ENCODE measurements at places on chromosomes 1 and 21. TPM values are rescaled to one million over a fixed set of nuclear protein-coding genes. Genes with fewer than 3 reads are reported as not detected.
A peak's percentile ranks its signal among the peaks of the same experiment; 100 is the strongest.

Gene FCRL4
- not detected for total RNA-seq

Gene DFFA
- 48.3 TPM for total RNA-seq

Gene SERTAD4
- 4.2 TPM for total RNA-seq

Gene TAS1R1
- not detected for total RNA-seq

Gene ZNF683
- total RNA-seq: not detected

Gene HES3
- not detected for total RNA-seq

Gene PLA2G2D
- total RNA-seq: not detected

DNA sequence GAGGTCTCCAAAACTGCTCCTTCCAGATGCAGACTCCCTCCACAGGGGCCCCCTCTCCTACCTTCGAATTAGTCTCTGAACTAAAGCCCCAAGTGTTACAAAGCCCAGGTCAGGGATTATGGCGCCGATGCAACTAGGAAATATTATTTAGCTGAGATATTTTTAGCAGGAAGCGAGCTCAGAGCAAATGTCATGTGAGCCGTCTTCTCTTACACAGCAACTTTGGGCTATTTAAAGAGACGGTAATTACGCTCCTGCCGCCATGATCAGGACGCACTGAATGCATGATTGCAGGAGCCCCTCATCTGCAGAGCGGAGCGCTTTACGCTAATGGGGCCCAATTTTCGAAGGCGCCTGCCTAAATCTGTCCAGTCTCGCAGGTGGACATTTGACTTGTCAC is 55.3 kb upstream of the TARDBP start:
- no peak for DNase-seq

DNA sequence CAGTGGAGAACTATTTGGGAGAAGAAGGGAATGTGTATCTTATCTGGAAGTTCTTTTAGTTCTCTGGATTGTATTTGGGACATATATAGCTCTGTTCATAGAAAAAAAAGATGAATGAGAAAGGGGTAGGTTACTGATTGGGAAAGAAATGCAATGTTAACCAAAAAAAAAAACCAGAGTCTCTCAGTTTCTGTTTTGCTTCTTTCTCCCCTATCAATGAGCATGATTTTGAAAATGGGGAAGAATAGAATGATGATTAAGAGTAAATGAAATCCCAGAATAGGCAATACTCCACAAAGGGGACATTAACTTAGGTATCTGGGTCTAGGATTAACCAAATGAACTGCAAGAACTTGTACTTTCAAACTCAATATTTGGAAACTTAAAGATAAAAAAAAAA is 92.9 kb downstream of the RHOU start:
- DNase-seq: no peak

DNA sequence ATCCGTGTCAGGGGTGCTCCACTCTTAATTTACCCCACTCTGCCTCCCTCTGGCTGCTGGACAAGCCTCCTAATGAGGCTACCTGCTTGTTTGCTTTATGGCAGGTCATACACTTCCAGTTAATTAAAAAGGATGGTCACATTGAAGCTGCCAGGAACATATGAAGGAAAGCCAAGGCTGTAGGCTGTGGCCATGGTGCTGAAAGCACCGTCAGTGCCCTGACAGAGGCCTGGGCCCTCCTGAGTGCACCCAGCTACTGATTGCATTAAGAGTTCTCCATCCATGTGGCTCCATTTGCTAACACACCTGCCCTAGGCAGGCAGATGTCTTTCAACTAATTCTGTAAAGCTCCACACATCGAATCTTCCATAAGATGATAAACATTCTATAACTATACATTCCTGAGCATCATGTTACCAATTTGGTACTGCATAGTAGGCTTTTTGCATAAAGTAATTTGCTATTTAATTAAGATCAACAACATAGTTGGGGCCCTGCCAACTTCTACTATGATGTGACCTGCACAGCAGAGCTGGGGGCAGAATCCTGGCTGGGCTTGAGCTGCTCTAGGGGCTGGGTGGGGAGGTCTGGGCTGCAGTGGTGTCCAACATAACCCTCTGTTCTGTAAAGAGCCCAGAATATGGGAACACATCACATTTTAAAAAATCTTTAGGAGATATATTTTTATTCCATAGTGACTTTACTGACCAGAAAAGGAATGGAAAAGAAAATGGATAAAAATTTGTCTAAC is 224.8 kb downstream of the SIPA1L2 start:
- DNase-seq: no peak

DNA sequence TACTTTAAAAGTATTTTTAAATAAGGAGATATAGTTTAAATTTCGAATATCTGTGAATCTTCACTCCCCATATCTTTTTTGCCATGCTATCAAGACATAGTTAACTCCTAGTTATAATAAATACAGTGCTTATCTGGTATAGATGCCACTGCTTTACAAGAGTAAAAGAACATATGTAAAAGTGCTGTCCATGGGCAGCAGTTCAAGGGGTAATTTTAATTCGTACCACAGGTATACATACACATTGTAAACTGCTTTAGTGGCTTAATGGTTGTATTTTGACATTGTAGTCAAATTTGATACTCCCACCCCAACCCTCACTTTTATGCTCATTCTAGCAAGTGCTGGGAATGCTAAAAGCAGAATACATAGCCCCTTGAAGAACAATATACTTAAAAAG is 18.6 kb downstream of the POU2F1 start:
- DNase-seq: no peak

DNA sequence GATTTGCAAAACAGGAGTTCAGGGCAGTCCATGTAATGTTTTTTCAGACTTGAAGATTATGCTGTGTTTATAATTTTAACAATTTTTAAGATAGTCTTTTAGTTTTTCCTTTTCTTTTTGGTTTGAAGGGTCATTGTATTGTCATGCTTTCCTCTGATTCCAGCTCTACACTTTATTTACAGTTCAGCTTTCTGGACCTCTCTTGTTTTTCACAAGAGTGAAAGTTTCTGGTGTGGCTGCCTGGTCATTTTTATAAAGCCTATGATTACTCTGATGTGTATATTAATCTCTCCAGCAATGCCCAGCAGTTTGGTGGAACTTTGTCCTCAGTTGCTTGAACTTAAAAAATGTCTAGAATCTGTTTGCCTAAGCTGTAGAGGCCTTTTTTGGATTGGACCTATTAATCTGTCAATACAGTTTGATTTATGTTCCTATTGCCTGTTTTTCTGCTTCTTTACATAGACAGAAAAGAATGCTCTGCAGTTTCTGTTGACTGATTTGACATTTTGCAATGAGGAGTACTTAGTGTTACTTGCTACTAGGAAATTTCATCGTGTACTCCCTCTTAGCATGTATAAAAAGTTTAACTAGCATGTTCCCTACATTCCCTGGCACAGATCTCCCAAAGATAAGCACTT is 52.2 kb downstream of the XCL2 start:
- DNase-seq: no peak

DNA sequence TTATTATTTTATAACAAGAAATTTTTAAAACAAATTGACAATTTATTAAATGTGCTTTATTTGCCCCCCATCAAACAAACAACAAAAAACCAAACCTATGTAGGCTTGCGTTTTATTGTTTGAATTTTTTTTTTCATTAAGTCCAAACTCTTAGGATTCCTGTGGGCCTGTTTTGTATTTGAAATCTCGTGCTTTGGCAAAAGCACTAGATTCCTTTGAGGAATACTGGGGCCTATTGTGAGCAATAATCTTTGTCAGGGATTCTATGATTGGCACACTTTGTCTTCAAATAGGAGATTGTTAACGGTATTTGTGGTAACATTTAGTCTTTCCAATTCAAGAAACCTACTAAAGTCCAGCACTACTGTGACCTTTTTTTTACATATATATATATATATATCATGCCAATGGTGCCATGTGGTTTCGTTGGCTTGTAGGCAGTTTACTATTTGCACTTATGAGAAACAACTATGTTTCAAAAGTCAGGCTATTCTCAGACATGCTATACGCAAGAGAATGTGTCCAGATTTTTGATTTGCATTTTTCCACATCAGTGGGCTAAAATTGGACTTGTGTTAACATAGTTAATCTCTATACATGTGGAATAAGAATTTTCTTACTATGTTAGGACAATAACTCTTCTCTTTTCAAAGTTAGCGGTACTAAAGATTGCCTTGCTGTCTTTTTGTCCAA is 70.4 kb upstream of the GREM2 start:
- DNase-seq: no peak

DNA sequence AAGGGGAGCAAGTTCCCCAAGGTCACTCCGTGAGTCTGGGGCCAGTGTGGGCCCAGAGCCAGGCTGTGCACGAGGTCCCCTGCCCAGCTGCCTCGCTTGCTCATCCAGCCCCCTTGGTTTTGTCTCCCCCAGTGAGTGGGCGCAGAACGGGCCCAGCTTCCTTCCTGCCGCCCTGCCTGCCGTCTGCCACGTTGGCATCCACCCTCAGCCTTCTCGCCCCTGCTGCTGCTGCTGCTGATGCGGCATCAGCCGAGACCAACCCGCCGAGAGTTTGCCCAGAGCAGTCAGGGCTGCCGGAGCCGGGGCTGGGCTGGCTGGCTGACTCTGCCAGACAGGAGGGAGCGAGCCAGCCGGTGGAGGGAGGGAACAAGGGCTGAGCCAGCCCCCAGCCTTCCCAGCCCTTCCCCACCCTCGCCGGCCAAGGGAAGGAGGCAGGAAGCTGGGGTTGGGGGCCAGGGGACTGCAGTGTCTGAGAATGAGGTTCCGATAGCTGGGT is 31.4 kb upstream of the WASF2 start:
- no peak for DNase-seq

- DNase-seq: no peak
These were observed 65.1 kb upstream of the DUSP10 start for GRCh38 chr1:221806984-221807383.

GRCh38 chr1:103336408-103336807 is 189.1 kb upstream of the RNPC3 start:
- no peak for DNase-seq

- DNase-seq: no peak
These were observed 144.3 kb downstream of the DNM3 start for GRCh38 chr1:171985639-171986038.

GRCh38 chr1:55476445-55477015 is 261.4 kb upstream of the USP24 start:
- no peak for DNase-seq

DNA sequence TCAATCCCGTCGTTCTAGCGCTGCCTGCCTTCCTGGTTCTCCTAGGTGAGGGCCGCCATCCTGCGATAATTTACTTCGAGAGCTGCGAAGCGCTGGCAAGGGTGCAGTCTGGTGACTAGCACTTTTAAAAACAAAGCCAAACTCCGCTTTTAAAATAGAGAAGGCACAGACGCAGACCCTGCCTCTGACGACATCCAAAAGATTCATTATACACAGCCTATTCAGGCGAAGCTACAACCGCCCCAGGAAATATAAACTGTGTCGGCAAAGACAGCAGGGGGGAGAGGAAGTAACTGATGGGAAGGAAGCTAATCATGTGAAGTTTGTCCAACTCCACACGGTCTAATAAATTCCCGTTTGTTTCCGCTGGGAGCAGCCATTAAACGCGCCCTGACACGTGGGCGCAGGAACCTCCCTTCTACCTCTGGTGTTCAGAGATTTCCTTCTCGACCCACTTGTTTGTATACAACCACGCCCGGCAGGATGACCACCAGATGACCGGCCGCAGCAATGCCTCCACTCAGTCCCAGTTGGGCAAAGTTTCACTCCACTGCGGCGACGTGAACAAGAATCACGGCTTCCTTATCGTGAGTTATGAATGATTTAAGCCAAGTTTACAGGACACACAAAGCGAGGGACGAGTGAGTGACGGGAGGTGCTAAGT is 1.3 kb downstream of the GNG12 start:
- DNase-seq: peak; percentile 77

DNA sequence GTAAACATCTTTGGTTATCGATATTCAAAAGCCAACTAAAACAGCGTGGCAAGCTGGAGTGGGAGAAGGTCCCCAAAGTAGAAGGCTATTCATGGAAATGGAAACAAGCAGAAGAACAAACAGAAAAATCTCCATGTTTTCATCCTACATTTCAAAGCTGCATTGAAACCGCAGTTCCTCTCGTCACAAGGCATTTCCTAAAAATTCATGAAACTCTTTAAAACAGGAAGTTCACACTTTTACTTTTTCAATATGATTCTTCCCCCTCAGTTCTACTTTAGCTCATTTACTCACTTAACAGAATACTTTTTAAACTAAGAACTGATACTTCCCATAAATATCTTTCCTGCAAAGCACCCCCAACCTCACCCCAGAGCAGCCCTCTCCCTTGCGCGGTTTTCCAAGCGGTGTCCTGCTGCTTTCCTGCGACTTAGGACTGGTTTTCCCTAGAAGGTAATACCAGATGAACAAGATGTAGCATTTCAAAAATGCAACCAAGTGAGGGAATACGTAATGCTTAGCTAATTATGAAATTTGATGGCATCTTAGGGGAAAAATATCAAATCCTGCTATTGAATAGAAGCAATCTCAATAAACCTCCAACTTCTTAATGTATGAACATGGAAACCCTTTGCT is 228.3 kb upstream of the PKN2 start:
- DNase-seq: no peak

- no peak for DNase-seq
These were observed 95.0 kb downstream of the CACHD1 start for GRCh38 chr1:64564891-64565290.

DNA sequence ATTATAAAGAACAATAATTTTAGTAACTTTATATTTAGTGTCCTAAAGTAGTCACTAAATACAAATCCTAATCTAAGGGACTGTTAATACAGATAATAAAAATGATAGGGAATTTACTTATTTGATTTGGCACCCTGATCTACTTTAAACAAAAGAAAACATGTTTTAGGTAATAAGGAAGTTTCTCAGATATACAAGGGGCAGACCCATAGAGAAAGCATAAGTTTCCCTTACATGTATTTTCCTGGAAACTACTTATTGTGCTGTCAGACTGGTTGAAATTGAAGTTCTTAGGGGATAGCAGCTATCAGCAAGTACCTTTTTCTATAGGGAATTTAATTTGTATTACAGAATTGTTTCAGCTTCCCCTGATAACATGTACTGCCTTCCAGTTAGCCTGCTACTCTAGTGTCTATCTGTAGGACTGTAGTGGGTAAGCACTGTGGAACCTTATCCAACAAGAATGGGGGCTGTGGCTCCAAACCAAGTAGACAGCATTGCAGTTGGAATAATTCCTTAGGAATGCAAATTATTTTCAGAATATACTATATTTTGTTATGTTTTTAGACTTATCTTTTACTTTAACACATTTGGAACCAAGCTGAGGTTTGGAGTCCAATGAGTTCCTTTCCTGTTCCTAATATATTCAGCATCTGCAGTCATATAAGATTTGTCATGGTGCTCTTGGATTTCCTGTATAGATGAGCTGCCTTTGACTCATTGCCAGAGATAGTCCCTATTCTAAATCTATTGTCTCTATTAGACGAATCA is 14.7 kb downstream of the MSH4 start:
- DNase-seq: peak; percentile 59

- DNase-seq: peak; percentile 29
These were observed 124.5 kb upstream of the DPYD start for GRCh38 chr1:98045211-98045766.

GRCh38 chr1:113780374-113781146 is 21.3 kb upstream of the PHTF1 start:
- DNase-seq: no peak

DNA sequence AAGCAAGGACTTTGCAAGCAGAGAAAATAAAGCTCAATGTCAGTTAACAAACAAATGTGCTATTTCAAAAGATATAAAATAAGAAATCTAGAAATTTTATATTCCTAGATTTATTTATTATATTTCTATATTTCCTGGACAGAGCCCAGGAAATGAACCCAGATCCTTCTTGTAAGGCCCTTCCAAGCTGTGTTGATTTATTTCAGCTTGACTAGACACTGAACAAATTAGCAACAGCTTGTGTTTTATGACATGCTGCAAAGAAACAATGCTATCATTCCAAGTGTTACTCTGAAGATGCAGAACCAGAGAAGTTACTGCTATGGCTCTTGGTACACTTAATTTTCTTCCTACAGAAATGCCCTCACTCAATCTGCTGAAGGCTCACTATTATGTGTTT is 6.2 kb downstream of the TGFBR3 start:
- DNase-seq: no peak

- peak; percentile 92 for DNase-seq
These were observed 3.6 kb upstream of the SETDB1 start for GRCh38 chr1:150922519-150922975.
